Right kidney (tissue), 9 donors: ENCODE measurements at places on chromosomes 2 and 18.

DNA sequence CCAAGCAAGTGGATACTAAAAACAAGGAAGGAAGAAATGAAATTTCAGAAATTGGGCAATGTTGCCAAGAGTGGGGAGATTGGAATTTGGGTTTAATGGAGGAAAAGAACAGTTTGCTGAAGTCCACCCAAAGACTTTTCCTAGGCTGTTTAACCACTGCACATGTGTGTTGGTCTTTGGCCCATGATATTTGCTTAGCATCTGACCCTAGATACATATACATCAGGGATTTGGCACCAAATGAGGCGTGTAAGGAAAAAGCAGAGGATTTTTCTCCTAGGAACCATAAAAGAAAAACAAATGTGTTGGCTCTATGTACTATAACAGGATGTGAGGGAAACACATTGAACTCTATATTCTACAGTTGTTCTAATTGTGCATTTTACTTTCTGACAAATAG, 80.7 kb upstream of the CD28 start:
- no peak for DNase-seq

- no peak for DNase-seq
These were observed 57.6 kb downstream of the APOB start for GRCh38 chr2:20986024-20986939.

DNA sequence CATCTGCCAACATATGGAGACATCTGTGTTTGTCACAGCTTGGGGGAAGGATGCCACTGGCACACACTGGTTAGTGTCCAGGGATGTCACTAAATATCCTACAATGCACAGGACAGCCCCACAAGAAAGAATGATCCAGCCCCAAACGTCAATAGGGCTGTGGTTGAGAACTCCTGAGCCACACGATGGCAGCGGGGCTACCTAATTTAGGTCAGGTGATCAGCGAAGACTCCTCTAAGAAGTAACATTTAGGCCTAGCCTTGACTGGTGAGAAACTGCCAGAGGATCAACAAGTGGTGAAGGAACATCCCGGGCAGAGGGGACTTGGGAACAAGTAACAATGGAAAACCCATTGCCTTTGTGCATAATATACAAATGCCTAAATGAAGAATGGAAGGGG, 5.0 kb upstream of the TGIF1 start:
- DNase-seq, result no peak

DNA sequence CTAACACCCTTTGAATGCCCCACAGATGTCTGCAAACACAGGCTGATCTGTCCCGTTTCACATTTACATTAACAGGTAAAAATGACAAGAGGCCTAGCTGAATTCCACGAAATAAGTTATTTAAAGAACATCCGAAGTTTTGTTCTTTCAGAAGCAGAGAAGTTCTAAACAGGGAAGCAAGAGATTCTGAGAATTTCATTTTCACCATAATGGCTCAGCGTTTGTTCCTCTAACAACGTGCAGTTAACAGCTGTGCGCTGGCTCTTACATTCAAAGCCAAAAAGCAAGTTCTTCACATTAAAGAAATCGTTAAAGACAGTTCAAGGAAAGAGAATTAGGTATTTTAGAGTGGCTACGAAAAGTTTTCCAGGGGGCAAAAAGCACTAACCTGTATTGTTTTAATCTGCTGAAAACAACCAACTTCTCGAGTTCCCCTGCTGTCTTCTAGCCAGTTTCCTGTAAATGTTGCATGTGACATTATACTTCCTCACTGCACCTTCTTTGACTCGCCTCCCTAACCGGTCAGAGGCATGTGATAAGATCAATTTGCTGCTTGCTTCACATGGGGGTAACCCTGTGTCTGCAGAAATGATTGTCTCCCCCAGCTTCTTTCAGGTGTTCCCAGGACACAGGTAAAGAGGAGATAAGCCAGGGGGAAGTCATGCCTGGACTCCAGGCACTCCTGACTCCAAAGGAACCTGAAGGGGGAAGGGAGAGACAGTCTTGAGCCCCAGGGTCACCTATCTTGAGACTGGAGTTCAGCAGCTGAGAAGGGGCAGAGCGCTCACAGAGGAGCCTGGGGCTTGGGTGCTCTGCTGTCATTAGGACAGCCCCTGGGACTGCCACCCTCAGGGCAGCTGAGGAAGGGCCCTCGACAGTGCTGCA, 36.8 kb upstream of the WIPF1 start:
- DNase-seq, result peak; percentile 23

GRCh38 chr18:79521416-79522205, 125.9 kb downstream of the NFATC1 start:
- DNase-seq, result no peak
